NCI-H345 (cell line): ENCODE measurements at places on chromosomes 7 and 10.

DNA sequence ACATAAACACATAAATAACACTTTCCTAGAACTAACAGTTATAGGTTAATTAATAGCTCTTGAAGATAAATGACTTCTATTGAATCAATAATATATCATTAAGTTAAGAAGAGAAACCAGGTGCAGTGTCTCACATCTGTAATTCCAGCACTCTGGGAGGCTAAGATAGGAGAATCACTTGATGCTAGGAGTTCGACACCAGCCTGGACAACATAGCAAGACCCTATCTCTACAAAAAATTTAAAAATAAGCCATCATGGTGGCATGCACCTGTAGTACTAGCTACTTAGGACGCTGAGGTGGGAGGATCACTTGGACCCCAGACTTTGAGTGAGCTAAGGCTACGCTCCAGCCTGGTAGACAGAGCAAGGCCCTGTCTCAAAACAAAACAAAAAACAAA, 38.8 kb downstream of the AKR1D1 start:
- no peak for DNase-seq

DNA sequence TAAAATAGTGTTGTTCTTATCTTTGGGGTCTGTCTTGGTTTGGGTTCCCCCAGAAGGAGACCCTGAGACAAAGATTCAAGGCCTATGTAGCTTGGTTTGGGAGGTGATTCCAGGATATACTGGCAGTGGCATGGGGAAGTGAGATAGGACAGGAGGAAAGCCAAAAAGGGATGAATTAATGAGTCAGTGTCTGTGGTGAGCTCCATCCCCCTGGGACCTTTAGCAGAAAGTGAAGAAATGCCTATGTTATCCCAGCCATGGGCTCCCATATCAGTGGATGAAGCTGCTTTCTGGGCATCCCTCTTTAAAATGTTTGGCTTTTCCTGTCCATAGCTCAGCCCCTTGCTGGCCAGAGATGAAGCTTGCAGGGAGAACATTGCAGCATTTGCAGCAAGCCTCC, 217.0 kb upstream of the CTBP2 start:
- DNase-seq = no peak

DNA sequence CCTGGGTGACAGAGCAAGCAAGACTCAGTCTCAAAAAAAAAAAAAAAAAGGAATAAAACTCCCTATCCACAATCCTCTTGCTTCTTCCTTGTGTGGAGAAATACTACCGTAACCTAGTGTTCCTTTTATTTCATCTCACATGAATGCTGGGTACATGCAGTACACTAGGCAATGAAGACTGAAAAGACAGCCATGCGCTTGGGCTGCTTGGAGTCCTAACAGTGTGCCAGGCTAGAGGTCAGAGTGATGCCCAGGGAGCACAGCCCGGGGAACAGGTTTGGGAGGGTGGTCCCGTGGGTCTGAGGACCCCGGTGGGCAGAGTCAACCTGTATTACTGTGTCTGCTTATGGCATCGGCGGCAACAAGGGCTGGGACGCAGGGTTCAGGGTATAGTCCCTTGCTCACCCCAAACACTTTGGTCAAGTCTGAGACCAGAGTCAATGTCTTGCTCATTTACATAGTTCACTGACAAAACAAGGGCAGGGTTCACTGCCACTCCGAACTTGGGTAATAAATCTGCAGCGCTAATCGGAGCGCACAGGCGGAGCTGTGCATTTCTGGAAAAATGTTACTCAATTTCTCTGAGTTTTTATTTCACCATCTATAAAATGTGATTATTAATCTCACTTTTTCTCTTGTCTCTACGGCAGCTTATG, 118.0 kb downstream of the CLEC2L start:
- DNase-seq = no peak

GRCh38 chr10:96133135-96133534, 3.0 kb downstream of the ZNF518A start:
- DNase-seq = no peak

GRCh38 chr10:57786850-57787750, 480.6 kb downstream of the IPMK start:
- no peak for DNase-seq

GRCh38 chr7:90900628-90901356, 304.7 kb downstream of the CDK14 start:
- no peak for DNase-seq

DNA sequence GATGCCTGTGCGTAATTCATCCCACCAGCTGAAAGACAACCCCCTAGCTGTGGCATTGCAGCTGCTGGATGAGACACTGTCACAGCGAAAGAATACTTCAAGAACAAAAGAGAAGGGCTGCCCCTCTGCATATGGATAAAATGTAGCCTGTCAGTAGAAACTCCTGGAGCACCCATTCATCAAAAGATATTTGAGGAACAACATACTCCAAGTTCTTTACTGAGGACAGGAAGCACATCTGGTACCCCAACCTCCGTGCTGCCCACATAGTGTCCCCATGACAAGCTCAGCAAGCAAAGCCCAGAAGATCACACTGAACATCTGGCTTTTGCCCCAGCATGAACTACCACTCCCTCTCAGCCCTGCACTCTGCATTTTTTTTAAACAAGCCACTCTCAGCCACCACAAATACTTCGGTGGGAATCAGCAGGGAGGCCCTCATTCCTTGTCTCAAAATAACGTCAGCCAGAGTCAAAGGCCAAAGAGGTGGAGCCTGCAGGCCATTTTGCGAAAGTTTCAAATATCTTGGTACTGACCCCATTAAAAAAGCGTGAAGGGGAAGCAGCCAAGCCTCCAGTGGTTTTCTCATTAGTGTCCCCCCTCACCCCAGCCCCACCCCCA, 1.7 kb downstream of the CREB3L2 start:
- no peak for DNase-seq

DNA sequence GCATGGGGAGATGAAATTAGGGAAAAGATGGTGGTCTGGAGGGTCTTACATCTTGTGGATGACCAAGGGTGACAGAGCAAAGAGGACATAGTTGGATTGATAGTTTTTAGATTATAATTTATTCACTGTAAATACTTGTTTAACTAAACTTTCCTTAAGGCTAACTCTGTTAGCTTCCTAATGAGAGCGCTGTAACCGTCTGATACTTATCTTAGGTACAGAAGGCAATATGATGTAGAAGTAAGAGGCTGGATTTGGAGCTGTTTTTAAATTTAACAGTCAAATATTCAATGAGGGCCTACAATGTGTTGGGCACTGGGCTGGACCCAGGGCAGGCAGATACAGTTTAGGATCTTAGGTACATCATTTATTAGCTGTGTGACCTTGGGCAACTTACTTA, 36.0 kb downstream of the PRKAR2B start:
- DNase-seq = no peak

GRCh38 chr10:114815791-114816190, 5.8 kb upstream of the FHIP2A start:
- DNase-seq = no peak

DNA sequence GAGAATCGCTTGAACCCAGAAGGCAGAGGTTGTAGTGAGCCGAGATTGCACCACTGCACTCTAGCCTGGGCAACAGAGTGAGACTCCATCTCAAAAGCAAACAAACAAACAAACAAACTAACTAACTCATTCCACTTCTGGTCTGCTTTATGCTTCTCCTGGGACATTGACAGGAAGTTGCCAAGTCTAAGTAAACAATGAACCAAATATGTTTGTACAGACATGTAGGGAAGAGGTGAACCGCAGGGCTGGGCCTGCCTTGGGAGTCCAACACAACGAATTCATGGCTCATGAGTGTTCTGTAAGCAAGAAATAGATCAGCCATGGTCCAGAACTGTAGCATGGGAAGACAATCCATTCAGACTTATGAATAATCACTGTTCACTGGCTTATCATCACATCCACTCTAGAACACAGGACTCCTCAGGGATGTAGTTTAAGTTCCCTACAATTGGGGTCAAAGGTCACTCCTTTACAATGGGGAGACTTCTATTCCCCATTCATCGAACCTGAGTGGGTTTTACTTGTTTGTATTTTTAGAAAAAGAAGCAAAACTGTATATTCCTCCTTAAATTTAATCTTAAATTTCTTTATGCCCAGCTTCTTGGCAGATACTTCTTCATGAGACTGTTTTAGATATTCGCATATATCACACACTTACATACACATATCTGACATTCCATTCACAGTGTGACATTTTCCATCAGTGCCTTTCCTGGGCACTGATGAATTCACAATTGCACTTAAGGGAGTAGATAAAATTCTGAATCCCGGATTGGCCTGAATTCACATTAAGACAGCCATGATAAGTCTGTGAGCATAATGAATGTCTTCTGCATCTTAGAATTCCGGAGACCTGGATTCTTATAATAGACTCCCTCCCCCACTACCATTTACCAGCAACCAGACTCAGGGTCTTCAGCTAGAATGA, 159.1 kb upstream of the EEPD1 start:
- DNase-seq = no peak

- no peak for DNase-seq
These were observed 30.9 kb upstream of the CFAP46 start for GRCh38 chr10:132972986-132973902.

GRCh38 chr10:31239961-31240360, 79.1 kb upstream of the ZEB1 start:
- DNase-seq = no peak

DNA sequence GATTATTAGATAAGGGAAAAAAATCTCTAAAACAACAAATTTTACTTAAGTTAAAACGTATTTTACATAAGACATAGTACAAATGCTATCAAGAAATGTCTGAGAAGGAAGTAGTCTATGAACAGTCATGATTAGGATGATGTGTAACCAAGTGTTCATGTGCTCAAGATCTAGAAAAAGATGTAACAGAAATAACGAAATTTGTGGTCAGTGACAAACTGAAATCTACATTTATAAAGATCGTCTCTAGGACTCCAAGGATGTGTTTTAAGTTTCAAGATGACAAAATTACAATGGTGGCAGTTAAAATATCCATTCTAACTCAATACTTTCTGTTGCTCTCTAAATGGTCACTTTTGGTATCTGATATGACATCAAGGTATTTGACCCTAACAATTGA, 17.2 kb downstream of the PPP3CB start:
- DNase-seq = no peak
